ENCODE measurements at places on chromosomes 6 and 20. TPM values are rescaled to one million over a fixed set of nuclear protein-coding genes. Genes with fewer than 3 reads are reported as not detected.

DNA sequence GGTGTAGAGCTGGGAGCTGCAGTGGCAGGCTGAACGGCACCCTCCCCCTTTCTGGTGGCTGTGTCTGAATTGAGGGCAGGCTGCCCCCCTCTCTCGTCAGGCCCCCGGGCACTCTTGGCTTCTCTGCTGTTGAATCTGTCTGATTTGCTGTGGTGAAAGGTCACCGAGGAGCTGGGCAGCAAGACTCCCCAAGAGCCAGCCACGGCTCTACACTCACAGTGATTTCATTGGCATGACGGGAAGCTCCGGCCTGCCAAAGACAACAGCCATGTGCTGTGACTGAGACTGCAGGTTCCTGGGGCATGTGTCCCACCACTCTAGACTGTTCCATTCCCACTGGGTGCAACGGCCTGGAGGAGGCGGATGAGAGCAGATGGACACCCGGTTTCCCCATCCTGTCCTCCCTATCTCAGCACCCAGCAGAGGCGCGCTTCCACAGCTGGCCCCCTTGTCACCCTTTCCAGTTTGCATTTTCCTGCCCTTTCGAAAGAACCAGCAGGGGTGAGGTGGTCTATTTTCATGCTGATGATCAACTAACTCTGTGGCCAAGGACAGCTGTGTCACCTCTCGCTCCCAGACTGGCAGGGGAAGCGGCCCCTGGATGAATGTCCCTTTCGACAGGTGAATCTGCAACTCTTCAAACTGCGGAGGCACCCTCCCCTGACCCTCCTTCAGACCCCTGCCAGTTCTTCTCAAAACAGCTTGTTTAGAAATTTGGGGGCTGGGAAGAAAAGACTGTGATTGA lies 2.2 kb downstream of the APCDD1L start:
- H3K36me3 ChIP-seq, result no peaks in the 10 kb centered on the region
- no peak overlapping the region for H3K27ac ChIP-seq
- peak; percentile 59 for DNase-seq
- H3K27me3 ChIP-seq, result peaks cover 11% of the 10 kb centered on the region
- H3K4me3 ChIP-seq, result no peak overlapping the region

The PPP1R16B gene
- total RNA-seq, result 3.6 TPM

DNA sequence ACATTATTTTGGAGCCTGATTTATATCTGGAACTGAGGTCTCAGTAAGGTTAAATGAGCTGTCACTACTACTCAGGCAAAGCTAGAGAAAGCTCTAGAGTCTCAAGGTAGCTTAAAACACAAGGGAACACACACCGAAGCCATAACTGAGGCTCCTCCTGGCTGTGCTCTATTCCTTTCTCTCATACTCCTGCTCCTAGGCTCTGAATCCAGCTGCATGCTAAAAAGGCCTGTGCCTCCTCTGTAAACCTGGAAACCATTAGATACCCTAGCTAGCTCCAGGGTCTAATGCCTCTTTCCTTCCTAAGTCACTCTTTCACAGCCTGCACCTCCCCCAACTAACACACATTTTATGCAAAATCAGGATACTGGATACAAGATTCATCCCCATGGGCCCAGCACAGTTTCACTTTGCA lies 17.1 kb downstream of the RIPOR2 start:
- H3K4me1 ChIP-seq, result no peaks in the 10 kb centered on the region
- no peaks in the 10 kb centered on the region for H3K36me3 ChIP-seq
- DNase-seq, result no peak
- no peak overlapping the region for H3K27ac ChIP-seq
- H3K4me3 ChIP-seq, result no peak overlapping the region

The SLC52A3 gene
- 0.36 TPM for total RNA-seq

The POM121L2 gene
- not detected for total RNA-seq

DNA sequence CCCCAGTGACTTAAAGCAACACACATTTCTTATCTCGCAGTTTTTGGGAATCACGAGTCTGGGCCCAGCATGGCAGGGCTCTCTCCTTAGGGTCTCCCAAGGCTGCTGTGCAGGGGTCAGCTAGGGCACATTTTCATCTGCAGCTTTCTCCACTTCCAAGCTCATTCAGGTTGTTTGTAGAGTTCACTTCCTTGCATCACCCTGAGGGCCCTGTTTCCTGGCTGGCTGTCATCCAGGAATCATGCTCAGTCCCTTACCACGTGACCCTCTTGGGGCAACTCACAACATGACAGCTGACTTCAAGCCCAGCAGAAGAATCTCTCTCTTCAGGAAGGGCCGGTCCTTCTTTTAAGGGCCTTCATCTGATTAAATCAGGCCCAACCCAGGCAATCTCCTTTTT lies 21.3 kb downstream of the SNAP25 start:
- H3K27ac ChIP-seq, result no peak overlapping the region
- no peaks in the 10 kb centered on the region for H3K27me3 ChIP-seq
- no peak for DNase-seq
- no peaks in the 10 kb centered on the region for H3K4me1 ChIP-seq

DNA sequence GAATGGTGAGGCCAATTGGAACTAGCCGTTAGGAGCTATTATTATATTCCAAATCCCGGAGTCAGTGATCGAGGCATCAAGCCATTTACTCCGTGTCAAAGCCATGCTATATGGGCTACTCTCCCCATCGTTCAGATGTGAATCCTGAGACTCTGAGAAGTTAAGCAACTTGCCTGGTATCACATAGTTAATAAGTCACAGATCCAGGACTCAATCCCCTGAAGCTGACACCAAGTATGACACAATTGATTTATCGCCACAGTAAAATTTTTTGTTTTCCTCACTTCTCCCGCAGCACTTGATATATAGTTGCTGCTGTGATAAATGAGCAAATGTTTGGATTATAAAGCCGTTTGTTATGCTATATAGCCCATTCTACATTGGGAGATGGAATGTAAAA lies 50.8 kb upstream of the TSHZ2 start:
- DNase-seq, result no peak
- H3K27me3 ChIP-seq, result no peaks in the 10 kb centered on the region
- H3K27ac ChIP-seq, result no peak overlapping the region
- H3K4me1 ChIP-seq, result no peaks in the 10 kb centered on the region
- H3K4me3 ChIP-seq, result no peak overlapping the region

DNA sequence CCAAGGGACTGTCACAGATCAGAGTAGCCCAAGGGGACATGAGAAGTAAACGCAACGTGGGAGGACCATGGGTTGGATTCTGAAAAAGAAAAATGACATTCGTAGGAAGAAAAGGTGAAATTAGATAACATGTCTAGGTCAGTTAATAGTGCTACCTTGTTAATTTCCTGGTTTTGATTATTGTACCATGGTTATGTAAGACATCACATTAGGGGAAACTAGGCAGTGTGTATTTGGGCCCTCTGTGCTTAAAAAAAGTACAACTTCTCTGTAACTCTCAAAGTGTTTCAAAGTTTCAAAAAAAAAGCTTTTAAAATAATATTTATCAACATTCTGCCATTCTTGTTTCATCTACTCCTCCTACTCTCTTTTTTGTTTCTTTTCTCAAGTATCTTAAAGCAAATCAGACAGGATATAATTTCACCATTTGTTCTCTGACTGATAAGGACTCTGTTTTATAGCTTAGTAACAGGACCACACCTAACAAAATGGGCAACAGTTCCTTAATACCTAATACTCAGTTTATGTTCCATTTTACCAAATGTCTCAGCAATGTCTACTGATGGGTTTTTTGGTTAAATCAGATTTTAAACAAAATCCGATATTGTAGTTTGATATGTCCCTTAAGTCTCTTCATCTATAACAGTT lies 97.1 kb upstream of the PLCB4 start:
- no peak overlapping the region for H3K27ac ChIP-seq
- H3K4me3 ChIP-seq, result no peak overlapping the region
- no peak for DNase-seq
- H3K4me1 ChIP-seq, result no peaks in the 10 kb centered on the region
- H3K27me3 ChIP-seq, result no peaks in the 10 kb centered on the region

- peaks cover 7% of the 10 kb centered on the region for H3K4me1 ChIP-seq
- no peak overlapping the region for H3K27ac ChIP-seq
- peak; percentile 35 for DNase-seq
- peaks cover 52% of the 10 kb centered on the region for H3K36me3 ChIP-seq
- H3K27me3 ChIP-seq, result no peaks in the 10 kb centered on the region
These were observed 21.3 kb downstream of the TTPAL start for GRCh38 chr20:44496976-44497375.

- H3K36me3 ChIP-seq, result no peaks in the 10 kb centered on the region
- no peaks in the 10 kb centered on the region for H3K4me1 ChIP-seq
- H3K27ac ChIP-seq, result peak overlapping the region; percentile 58
- DNase-seq, result no peak
- H3K27me3 ChIP-seq, result no peaks in the 10 kb centered on the region
These were observed 2177.4 kb upstream of the DEFB115 start for GRCh38 chr20:29079769-29080690.

GRCh38 chr20:64053841-64054661 lies 4.6 kb upstream of the SOX18 start:
- no peak for DNase-seq
- H3K4me1 ChIP-seq, result peaks cover 8% of the 10 kb centered on the region
- no peaks in the 10 kb centered on the region for H3K36me3 ChIP-seq
- peaks cover 71% of the 10 kb centered on the region for H3K27me3 ChIP-seq
- peak overlapping the region; percentile 31 for H3K27ac ChIP-seq
- H3K4me3 ChIP-seq, result no peak overlapping the region

The PREX1 gene
- total RNA-seq, result 19.1 TPM

DNA sequence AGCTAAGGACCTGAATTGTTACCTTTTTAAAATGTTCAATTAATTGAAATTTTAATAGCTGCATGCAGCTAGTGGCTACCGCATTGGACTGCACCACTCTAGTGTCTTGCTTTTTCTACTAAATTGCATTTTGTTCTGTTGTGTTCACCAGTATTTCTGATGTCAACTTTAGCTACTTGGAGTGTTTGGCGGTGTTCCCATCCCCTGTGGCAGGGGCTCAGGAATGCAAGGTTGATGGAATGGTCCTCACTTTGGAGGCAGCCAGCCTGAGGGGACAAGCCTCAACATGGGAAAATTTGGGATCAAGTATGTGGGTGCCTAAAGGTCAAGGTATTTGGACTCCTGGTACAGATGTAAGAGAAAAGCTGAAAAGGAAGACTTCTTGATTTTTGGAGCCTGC lies 230.1 kb upstream of the PRND start:
- DNase-seq, result no peak
- no peaks in the 10 kb centered on the region for H3K36me3 ChIP-seq

GRCh38 chr6:157976345-157977175 lies 5.1 kb upstream of the SYNJ2 start:
- H3K36me3 ChIP-seq, result no peaks in the 10 kb centered on the region
- DNase-seq, result peak; percentile 56
- no peak overlapping the region for H3K4me3 ChIP-seq

The FAM229B gene
- 19.3 TPM for total RNA-seq

DNA sequence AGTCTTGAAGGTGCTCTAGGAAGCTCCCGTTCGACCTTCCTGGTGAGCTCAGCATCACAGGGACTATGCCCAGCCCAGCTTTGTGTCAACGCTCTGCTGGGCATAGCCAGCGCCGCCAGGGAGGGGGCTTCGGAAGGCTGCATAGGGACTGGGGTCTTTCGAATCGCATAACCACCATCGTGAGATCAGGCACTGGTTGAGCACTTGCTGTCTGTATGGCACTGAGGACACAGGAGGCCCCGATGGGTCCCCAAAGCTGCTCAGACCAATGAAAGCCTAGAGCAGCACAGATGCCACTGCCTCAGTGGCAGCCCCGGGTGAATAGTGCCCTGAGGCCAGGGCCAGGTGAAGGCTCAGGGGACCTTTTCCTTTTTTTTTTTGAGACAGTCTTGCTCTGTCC lies 96.7 kb downstream of the TAF4 start:
- no peaks in the 10 kb centered on the region for H3K4me1 ChIP-seq
- peaks cover 28% of the 10 kb centered on the region for H3K27me3 ChIP-seq
- H3K4me3 ChIP-seq, result no peak overlapping the region
- no peak overlapping the region for H3K27ac ChIP-seq

The ESR1 gene
- 2.2 TPM for total RNA-seq

DNA sequence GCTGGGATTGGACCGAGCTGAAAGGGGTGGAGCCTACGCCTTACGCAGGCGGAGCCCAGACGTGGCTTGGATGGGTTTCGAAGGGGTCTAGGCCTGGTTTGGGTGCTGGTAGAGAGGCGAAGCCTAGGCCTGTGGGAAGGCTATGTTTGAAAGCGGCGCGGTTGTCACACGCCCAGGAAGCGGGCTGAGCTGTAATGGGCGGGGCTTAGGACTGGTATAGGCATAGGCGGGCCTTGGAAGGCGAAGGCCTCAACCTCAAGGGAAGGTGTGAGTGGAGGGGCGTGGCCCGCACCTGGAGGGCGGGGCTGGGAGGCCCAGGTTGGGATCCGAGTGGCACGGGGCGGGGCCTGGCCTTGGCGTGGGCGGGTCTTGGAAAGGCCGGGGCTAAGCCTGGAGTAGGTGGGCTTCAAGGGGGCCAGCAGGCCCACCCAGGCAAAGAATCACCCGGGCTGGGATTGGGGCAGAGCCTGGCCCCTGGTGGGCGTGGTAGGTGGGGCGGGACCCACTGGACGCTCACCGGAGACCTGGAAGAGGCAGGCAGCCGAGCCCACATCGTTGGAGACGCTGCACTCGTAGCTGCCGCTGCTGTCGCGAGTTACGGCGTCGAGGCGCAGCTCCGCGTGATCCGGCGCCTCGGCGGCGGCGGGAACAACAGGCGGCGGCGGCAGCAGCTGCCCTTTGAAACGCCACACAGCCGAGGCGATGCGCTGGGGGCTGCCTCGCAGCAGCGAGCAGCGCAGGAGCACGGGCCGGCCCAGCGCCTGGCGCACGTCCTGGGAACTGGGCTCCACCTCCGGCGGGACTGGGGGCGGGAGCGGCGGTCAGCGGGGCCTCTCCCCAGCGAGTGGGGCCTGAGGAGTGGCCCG lies 49.0 kb downstream of the MDGA1 start:
- H3K4me1 ChIP-seq, result peaks cover 12% of the 10 kb centered on the region
- H3K27me3 ChIP-seq, result peaks cover 12% of the 10 kb centered on the region
- H3K36me3 ChIP-seq, result no peaks in the 10 kb centered on the region
- no peak for DNase-seq

The TDRD6 gene
- 0.49 TPM for total RNA-seq

DNA sequence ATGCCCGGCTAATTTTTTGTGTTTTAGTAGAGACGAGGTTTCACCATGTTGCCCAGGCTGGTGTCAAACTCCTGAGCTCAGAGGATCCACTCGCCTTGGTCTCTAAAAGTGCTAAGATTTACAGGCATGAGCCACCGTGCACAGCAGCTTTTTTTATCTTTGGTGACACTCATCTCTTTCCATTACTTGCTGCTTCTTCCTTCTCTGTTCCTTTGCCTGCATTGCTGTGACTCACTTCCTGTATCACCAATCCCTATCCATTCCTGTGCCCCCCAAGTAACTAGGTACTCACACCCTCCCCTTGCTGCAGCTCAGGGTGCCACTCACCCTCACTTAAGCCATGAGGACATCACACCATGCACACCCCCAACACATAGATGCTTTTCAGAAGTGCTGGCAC lies 24.6 kb downstream of the KHDC1L start:
- H3K4me3 ChIP-seq, result no peak overlapping the region
- H3K36me3 ChIP-seq, result no peaks in the 10 kb centered on the region
- H3K4me1 ChIP-seq, result no peaks in the 10 kb centered on the region
- no peaks in the 10 kb centered on the region for H3K27me3 ChIP-seq
- no peak overlapping the region for H3K27ac ChIP-seq

DNA sequence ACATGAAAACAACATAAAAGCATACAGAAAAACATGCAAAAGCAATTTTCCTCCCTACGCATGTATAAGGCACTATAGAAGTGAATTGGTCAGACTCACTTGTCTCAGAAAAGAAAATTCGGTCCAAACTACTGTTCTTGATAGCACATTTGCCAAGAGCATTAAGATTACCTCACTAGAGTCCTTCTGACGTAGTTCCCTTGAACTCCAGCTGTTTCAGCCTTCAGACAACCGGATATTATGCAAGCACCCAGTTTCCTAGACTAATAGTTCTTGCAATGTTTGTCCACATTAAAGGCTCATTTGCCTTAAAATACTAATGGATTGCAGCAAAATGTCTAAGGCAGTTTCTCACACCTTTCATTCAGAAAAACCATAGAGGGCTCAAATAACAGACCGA lies 2.5 kb upstream of the CASS4 start:
- no peaks in the 10 kb centered on the region for H3K4me1 ChIP-seq
- no peak overlapping the region for H3K4me3 ChIP-seq
- no peak for DNase-seq
- H3K27me3 ChIP-seq, result no peaks in the 10 kb centered on the region
- H3K36me3 ChIP-seq, result peaks cover 24% of the 10 kb centered on the region
- peak overlapping the region; percentile 63 for H3K27ac ChIP-seq

All from sigmoid colon (tissue), 7 donors.